ENCODE measurements at places on chromosomes 7 and 10.

DNA sequence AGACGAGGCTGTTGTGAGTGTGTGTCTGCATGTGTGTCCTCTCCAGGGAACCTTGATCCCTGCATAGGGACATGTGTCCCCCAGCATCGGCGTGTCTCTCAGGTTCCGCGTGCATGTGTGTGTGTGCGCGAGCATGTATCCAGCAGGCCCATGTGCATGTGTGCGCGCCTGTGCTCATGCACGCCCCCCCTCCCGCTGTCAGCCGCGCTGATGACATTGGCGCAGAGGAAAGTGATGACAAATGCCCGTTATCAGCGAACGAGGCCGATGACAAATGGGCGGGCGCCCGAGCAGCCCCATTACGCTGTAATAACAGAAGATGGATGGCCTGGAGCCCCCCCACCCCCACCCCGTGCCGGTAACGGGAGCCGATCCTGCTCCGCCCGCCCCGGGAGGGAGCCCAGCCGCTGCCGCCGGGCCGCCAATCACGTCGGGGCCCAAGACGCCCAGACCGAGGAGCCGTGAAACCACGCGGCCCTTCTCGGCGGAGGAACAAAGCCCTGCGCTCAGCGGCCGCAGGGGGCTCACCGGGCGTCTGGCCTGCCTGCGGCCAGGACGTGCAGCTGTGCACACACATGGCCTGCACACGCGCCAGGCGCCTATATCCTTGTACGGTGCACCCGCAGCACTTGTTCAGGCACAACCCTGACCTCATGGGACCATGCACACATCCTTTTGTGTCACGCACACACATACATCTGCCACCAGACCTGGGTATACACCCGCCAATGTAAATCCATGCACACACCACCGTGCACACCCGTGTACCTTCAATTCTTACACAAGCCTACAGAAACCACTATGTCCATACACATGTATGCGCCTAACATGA lies 21.5 kb downstream of the POLL start:
- no peak for DNase-seq

DNA sequence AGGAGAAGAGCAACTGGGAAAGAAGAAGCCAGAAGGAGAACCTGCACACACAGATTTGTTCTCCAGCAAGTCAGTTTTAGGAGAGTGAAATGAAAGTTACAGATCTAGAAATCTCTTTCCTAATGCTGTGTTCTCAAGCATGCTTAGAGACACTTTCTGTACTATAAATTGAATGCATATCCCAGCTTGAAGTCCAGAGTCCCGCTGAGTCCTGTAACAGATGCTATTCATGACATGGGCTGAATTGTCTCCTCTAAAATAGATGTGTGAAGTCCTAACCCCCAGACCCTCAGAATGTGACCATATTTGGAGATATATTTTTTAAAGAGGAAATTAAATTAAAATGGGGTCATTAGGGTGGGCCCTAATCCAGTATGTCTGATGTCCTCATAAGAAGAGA lies 46.9 kb upstream of the GJD4 start:
- no peak for DNase-seq

GRCh38 chr7:30080818-30081217 lies 52.6 kb downstream of the PLEKHA8 start:
- DNase-seq = no peak

DNA sequence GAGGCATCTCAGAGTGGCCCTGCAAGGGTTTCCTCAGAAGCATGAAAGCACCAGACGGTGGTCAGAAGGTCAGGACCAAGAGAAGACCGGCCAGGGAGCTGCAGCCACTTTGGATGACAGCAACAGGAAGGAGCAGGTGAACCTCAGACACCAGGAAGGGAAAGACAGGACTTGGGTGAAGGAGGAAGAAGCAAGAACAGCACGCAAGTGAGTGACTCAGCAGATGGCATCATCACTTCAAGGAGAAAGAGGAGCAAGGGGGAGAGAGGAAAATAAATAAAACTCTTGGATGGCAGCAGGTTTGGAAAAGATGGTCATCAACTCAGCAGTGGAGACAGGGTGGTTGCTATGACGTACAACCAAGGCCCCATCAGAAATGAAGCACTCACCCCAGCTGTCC lies 31.6 kb downstream of the NCAPG2 start:
- no peak for DNase-seq

DNA sequence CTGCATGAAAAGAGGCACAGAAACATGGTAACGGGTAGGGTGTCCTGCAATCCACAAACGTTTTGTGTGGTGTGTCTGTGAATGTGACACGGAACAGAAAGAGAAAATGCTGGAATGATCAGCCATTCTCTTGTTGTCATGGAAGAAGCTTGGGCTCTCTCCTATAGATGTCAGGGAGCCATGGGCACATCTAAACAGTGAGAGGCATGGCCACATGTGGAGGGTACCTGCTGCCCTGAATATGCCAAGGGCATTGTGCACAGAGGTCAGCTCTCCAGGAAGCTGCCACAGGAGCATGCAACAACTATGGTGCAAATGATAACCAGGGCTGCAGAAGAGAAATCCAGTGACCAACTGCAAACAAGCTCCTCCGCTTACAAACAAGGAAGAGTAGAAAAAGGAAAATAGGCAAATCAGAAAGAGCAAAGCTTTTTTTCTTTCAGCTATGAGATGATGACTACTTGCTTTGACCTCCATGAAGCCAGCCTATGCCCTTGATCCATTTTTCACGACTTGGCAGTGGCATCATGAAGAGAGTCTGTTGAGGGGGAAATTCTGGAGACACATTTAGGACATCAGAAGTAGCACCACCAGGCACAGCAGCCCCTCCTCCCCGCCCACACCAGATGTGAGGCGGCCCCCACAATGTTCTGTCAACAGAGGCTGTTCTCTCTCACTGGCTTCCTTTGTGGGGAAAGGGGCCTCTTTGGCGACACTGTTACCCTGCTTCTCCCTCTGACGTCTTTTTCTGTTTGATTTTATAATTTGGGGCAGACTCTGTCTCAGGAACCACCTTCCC lies 4.8 kb upstream of the PDE1C start:
- no peak for DNase-seq

DNA sequence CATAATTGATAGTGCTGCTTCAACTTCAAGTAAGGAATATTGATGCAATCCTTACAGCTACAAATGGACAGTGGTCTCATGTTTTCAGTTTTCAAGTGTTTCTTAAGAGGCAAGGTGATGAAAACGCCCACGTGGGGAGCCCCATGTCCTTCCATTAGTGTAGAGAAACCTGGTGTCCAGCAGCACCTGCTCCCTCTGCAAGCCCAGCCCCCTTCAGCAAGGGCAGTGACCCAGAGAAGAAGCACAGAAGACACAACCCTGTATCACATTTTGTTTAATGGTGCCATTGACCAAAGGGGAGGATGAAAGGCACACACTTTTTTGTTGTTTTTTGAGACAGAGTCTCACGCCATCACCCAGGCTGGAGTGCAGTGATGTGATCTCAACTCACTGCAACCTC lies 143.7 kb downstream of the EGFR start:
- DNase-seq = no peak

DNA sequence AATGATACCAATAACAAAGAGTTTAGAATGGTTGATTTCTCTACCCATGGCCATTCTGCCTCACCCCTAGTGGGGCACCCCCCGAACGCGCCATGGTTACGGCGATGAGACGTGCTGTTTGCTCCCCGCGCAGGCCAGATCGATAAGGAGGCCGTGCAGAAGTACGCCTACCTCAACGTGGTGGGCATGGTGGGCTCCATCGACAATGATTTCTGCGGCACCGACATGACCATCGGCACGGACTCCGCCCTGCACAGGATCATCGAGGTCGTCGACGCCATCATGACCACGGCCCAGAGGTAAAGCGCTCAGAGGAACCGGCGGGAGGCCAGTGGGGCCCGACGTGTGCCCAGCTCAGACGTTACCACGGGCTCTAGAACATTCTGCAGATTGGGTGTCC lies 36.3 kb downstream of the PFKP start:
- no peak for DNase-seq

GRCh38 chr10:122140941-122141623 lies 130.0 kb upstream of the BTBD16 start:
- no peak for DNase-seq

GRCh38 chr10:72334196-72334824 lies 20.4 kb downstream of the DNAJB12 start:
- DNase-seq = no peak

DNA sequence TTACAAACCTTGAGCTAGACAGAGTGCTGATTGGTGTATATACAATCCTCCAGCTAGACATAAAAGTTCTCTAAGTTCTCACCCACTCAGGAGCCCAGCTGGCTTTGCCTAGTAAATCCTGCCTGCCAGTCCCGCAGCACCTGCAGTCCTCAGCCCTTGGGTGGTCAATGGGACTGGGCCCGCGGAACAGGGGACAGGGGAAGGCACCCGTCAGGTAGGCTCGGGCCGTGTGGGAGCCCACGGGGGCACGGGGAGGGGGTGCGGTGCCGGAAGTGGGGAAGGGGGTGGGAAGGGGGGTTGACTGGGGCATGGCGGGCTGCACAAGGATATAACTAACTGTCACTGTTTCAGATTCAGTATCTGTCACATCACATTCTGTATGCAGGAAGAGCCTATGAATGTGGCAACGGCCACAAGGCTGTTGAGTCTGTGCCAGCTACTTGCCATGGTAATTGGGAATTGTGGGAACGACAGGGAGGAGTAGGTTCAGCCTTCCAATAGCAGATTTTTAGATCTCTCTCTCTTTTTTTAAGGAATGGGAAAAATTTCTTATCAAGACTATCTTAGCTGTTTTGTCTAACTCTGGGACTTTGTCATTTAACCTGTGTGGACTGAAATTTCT lies 205.1 kb upstream of the PLPP4 start:
- DNase-seq = no peak

GRCh38 chr7:70212281-70212680 lies 614.0 kb downstream of the AUTS2 start:
- DNase-seq = no peak

DNA sequence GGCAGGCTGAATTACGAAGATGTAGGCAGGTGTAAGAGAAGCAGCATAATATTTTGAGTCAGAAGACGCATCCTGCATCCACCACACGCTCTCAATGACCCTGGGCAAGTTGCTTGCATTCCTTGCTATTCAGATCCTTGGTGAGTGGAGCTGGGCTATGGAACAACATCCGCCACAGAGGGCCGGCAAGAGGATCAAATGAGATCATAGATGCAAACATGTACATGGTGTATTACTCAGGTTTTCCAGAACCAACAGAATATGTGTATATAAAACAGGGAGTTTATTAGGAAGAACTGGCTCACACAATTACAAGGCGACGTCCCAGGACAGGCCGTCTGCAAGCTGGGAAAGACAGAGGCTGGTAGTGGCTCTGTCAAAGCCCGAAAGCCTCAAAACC lies 51.5 kb downstream of the ADAM12 start:
- no peak for DNase-seq

GRCh38 chr10:95691281-95691680 lies 2.4 kb downstream of the TCTN3 start:
- no peak for DNase-seq

- no peak for DNase-seq
Measured at GRCh38 chr10:26467639-26468038, 29.5 kb downstream of the APBB1IP start.

- no peak for DNase-seq
Measured at GRCh38 chr7:21108182-21108581, 319.7 kb upstream of the SP4 start.

Measured in activated CD8-positive, alpha-beta memory T cell treated with anti-CD3 and anti-CD28 coated beads for 1 hour (primary cell).